GM23338 (cell line): ENCODE measurements at places on chromosomes 13 and 19. TPM values are rescaled to one million over a fixed set of nuclear protein-coding genes. Genes with fewer than 3 reads are reported as not detected.

- DNase-seq: no peak
Observed at GRCh38 chr13:103066079-103066780, at the start of gene SLC10A2. TSS of gene SLC10A2 (minus strand) at chr13:103066417. CDS start at chr13:103066249, 168 bp downstream.

Gene NTN5
- 0.82 and 0.94 TPM in 2 replicates for total RNA-seq

DNA sequence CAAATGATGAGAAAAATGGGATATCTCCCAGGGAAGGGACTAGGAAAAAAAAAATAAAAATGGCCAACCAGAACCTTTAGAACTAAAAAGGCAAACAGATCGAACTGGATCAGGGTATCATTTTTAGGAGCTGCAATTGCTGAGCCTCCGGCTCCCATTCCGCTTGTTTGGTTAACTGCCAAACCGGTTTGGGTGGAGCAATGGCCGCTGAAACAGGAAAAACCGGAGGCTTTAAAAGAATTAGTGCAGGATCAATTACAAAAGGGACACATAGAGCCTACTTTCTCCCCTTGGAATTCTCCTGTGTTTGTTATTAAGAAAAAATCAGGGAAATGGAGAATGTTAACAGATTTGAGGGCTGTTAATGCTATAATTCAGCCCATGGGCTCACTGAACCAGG is 12.7 kb upstream of the ZNF443 start:
- DNase-seq: peak; percentile 32

DNA sequence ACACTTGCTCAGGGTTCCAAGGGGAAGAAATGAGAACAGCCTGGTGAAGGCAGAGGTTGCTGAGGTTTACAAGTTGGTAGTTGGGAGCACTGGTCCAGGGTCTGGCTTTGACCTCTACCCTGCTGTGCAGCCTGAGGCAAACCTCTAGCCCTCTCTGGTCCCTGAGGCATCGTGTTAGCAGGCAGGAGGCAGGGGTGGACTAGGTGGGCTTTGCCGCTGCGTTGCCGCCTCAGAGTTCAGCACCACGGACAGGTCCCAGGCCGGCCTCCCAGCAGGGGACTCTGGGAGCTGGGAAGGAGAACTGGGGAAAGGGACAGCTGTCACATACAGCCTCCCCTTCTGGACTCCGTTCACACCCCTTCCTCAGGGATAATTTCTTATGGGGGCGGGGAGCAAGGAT is 3.1 kb downstream of the NCAN start:
- peak; percentile 85 for DNase-seq

DNA sequence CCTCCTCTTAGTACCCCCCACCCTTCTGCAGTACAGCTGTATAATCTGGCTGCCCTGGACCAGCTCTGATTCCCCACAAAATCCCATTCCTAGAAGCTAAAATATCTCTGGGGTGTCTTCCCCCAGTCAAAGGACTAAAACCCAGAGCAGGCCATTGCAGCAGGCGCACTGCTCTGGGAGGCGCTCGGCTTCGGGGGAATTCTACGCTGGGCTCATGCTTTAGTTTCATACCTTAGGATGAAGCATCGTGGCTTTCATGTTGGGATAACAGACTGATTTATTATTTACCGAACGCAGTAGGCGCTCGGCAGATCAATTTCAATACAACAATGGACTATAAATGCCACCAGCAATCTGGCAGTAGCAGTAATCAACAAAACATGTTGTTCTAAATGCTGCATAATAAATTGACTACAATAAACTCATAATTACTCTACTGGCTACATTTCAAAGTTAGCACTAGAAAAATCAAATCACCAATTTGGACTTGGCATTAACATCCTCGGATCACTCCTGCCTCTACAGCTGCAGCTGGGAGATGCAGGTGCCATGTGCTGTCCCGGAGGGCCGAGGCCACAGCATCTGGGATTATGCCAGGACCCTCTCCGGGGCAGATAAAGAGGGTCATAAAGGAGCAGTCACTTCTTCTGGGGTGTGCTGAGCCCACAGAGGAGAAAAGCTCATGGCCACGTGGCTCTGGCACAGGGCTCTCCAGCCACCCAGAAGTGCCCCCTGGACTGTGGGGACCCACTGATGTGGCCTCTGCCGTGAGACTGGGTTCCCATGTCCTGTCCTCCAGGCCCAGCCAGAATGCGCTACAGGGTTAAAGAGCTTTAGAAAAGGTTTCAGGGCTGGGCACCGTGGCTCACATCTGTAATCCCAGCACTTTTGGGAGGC is 35.3 kb downstream of the CEBPG start:
- no peak for DNase-seq

Gene SIGLEC14
- total RNA-seq: not detected in 2 replicates

Gene COMP
- 0.63 TPM in 1 of 2 replicates, not detected in the other for total RNA-seq

Gene PRODH2
- not detected in 2 replicates for total RNA-seq

GRCh38 chr19:47111006-47111621 is 2.5 kb downstream of the ZC3H4 start:
- DNase-seq: no peak

- DNase-seq: peak; percentile 92
Observed at GRCh38 chr19:41426952-41427646, at the start of gene B3GNT8. TSS of gene B3GNT8 (minus strand) at chr19:41427374. CDS start at chr19:41426778, 596 bp downstream.

- no peak for DNase-seq
Observed at GRCh38 chr19:1019616-1019961, 1.3 kb downstream of the TMEM259 start.

Gene TIMM29
- 56.4 and 60.7 TPM in 2 replicates for total RNA-seq

DNA sequence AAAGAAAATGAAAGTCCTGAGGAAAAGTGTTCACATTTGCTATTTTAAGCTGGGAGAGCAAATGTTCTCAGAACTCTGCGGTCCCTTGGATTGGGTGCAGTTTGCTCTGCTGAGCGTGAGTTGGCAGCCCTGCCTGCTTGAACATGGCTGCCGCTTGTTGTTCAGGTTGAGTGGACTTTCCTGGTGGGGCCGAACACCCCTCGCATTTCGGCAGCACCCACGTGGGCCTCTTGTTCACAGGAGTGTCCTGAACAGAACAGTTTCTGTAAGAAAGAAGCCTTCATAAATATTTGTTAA is 10.8 kb upstream of the RNF113B start:
- DNase-seq: no peak
